GM23248 (cell line): ENCODE measurements at places on chromosomes 1 and 21. TPM values are rescaled to one million over a fixed set of nuclear protein-coding genes. Genes with fewer than 3 reads are reported as not detected.

The C1orf74 gene
- total RNA-seq: 2.1 and 2.3 TPM in 2 replicates

The LIN28A gene
- total RNA-seq: not detected in 2 replicates

The ZBTB17 gene
- total RNA-seq: 33.2 and 50.7 TPM in 2 replicates

The ADGRL2 gene
- 41.6 and 43.4 TPM in 2 replicates for total RNA-seq

The KCNE2 gene
- not detected in 2 replicates for total RNA-seq

The C1orf87 gene
- total RNA-seq: not detected in 2 replicates

The ERG gene
- total RNA-seq: 0.76 and 6.2 TPM in 2 replicates

The UTS2 gene
- total RNA-seq: not detected in 2 replicates

The BMP8B gene
- total RNA-seq: not detected in 2 replicates

The HCRTR1 gene
- not detected in 2 replicates for total RNA-seq

- DNase-seq: no peak
Observed at GRCh38 chr1:209702832-209703231, 1.8 kb upstream of the HSD11B1 start.

- DNase-seq: peak; percentile 57
Observed at GRCh38 chr1:43706598-43707189, 642 bp upstream of the ST3GAL3 start.

DNA sequence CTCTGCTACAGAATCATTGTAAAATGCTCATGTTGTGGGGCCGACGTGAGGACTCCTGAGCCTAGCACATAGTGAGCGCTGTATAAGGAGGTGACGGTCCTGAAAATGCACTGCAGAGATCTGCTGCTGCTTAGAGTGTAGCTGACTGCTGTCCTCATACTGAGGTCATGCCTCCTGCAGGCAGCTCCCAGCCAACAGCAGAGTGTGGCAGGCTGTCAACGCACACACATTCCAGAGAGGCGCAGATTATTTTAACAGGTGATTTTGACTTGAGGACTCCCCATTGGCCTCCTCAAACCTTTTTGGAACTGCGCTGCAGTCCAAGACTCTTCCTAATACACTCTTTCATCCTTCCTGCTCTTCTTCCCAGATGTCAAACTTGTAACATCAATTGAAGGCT is 119.8 kb upstream of the KCNJ6 start:
- DNase-seq: no peak

GRCh38 chr1:96747565-96747964 is 26.0 kb downstream of the PTBP2 start:
- no peak for DNase-seq

DNA sequence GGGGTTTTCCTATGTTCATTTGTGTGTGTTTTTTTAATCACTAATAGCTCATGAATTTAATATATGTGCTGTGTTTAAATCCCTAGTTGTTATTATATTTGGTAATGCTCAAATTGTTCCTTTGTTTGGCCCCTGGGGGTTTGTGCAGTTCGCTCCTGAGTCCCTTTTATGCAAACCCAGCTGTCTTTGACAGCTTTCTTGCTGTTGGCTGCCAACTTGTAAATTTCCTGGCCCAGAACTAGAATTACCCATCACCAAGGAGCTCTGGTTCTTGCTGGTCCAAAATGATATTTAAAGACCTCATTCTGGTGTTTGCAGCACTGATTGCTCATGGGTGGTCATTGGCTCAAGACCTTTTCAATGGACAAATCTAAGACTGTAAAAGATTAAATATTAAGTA is 39.6 kb upstream of the PGBD5 start:
- DNase-seq: no peak

DNA sequence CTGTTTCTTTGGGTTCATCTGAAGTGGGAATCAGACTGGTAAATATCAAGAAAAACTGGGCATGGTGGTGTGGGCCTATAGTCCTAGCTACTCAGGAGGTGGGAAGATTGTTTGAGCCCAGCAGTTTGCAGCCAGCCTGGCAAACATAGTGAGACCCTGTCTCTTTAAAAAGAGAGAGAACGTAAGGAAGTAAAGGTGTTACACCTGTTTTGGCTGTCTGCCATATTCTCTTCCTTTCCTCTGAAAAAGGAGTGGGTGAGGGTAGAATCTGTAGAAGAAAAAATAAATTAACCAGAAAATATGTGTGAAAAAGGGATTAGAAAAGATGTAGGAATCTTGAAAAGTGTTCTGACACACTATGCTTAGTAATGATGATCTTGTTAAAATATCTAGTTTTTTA is 20.0 kb downstream of the AHCYL1 start:
- DNase-seq: no peak

DNA sequence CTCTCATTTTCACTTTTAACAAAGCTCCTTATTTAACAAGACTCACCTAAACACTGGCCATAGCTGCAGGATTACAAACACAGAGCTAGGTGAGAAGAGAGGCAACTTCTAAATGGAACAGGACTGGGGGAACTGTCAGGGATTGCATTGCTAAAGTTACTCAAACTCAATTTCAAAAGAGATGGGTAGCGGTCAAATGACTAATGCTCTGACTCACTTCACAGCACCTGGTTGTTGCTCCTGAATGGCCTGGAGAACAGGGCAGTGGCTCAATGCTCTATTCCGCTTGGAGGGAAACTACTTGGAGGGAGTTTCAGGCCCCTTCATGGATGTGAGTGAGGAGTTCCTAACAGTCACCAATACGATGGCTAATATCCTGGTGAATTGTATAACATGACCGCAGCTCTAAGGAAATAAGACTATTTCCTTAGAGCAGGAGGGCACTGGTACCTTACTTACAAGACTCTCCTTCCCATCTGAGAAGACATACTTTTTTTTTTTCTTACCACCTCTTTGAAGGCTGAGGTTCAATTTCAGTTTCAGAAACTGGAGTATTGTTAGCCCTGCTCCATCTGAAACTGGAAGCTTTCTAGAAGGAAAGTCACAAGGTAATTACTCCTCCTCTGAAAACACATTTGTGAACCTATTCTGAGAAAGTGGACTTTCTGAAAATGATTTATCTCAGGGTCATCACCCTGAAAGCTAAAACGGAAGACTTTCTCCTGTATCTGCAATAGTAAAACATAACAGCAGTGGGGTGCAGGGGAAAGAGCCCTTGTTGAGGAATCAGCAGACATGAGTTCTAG is 9.5 kb downstream of the DPT start:
- peak; percentile 30 for DNase-seq

DNA sequence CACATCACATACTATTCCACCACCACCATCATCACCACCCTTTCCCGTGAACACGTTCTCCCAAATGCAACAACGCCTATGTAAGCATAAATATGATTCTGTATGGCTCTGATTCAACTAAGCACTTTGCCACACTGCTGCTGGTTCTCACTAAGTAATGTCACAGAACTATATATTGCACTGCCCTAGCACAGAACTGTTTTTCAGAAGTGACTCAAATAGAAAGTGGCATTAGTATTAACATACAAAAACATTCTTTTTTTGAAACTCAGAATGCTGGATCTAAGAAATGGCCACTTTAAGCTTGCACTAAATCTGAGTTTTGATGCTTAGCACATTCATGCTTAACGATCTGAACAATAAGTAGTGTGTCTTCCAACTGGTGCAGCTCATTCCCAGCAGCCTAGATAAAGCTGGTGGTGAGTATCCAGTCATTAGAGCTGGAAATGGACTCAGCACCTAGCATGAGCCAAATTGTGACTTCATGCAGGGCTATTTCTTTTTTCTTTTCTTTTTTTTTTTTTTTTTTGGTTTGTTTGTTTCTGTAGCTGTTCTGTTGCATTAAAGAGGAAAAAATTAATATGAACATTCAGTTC is 46.2 kb upstream of the ZC3H11B start:
- DNase-seq: peak; percentile 39

DNA sequence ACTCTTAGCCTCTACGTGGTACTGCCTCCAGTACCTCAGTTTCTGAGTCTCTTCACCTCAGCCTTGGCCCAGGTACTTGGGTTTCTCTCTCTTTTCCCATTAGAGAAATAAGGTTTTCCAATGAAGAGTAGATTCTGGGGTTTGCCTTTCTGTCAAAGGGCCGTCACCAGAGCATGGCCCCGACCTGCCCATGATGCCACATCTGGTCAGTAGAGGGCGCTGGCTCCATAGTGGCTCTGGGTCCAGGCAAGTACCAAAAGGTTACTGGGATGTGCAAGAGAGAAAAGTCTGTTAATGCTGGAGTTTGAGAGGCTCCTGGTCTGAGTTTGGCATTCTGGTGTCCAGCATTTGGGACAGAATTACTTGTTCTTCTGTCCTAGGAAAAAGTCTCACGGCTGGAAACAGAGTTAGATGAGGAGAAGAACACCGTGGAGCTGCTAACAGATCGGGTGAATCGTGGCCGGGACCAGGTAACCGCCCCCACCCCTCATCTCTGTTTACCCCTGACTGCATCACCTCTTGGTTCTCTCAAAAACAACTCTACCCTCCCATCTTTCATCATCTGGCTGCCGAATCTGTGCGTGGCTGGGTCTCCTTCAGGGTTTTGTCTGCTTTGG is 5.3 kb upstream of the TUFT1 start:
- peak; percentile 81 for DNase-seq

DNA sequence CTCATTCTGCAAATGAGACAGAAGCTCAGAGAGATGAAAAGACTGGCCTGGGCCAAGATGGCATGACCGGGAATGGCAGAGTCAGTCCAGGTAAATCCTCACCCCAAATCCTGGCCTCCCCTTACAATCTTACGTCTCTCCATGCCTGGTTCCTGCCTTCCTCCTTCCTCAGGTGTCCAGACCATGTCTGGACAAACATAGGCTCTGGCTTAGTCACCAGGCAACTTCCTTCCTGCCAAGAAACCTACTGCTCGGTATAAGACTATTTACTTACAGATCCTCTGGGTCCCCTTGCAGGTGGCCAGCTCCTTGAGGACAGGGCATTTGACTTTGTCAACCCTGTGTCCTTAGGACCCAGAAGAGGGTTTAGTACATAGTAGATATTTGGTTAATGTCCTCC is 69.4 kb upstream of the ROR1 start:
- no peak for DNase-seq

DNA sequence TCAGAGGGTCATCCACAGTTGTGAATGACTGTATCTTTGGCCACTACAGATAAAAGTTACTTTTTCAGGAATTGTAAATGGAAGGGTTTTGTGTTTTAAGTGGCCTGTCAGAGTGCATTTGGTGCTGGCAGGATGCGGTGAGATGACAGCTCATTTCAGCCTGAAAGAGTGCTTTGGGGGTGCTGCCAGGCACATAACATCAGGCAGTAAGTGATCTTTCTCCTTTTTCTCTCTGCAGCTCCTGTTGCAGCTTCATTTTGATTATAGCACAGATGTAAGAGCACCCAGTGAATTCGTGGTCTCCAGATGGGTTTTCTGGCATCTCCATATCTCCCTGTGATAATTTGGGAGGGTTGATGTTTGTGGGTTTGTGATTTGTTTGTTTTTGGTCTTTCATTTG is 14.8 kb upstream of the FAM163A start:
- peak; percentile 11 for DNase-seq

DNA sequence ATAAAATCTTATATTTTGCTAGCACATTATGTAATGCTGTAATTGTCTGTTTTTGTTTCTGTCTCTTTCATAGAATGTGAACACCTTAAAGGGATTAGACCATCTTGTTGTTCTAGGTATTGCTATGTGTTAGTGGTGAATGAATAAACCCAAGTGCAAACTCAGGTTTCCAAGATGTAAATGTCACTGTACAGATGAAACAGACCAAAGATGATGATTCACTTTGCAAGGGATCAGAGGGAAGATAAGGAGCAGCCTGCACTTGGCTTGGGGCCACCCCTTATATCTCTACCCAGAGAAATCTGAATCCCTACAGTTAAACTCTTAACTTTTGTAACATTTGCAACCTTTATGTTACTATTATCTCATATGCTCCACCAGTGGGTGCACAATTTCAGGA is 25.4 kb downstream of the UROD start:
- peak; percentile 7 for DNase-seq

GRCh38 chr1:206839006-206839560 is 26.3 kb upstream of the IL20 start:
- no peak for DNase-seq

DNA sequence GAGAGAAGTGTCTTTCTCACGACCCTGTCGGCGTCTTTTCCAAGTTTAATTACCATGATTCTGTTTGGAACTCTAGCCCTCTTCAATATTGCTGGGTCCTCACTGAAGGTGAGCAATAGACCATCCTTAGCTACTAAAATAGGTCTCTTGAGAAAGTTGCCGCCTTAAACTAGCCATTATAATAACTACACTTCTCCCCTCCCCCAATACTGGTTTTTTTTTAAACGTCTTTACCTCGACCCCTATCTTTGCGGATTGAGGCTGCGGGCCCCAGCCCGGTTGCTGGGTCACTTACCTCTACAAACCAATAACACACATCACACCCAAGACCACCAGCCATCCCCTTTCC is 672 bp downstream of the ENSA start:
- no peak for DNase-seq

DNA sequence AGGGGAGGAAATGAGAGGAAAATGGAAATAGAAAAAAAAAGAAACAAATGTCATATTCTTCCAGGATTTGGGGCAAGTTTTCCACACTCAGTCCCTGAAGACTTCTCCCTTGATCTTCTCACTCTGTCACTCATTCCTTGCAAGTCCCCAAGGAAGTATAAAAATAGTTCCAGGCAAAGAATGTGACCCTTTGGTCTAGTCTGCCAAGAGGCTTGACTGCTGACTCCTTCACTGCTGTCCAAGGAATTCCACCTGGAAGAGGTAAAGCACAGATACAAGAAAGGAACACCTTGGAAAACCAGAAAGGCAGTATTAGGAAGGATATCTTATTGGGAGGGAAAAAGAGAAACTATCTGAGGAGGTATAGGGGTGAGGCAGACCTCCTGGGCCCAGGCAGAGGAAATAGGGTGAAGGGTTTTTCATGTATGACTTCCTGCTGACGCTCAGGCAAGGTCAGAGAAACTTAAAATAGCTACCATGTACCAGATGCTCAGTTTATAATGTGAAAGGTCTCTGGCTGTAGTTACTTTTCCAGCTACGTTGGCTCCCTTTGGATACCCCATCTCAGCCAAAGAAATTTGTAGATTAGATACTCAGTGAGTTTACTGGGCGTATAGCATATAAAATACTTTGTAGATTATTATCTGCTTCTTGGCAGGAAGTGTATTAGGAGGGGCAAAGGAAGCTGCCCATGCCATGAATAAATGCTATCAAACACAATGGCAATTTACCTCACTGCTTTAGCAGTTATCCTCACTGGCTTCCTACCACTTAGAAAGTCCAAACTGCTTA is 2.0 kb upstream of the GJA5 start:
- DNase-seq: no peak

DNA sequence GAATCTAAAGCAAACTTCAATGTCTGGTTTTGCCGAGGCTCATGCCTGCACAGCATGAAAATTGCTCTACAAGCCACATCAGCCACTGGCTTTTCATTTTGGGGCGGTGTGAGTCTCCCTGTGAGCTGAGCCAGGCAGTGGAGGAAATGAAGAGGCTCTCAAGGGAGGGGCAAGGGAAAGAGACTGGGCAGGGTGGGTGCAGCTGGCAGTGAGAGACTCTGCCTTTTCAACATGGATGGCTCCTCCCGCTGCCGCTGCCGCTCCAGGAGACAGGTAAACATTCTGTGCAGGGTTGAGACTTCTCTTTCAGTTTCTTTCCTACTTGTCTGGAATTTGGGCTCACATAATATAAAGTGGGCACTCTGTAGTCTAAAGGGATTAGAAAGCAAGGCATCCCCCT is 11.3 kb upstream of the CTSE start:
- no peak for DNase-seq

GRCh38 chr1:230503726-230504125 is 77.6 kb upstream of the PGBD5 start:
- DNase-seq: no peak

GRCh38 chr1:119946724-119947123 is 50.4 kb upstream of the ADAM30 start:
- peak; percentile 23 for DNase-seq
